Activated T-cell treated with anti-CD3 and anti-CD28 coated beads, Interleukin-2, amount 50 U/mL, for 24 hours (primary cell): ENCODE measurements at places on chromosomes 6 and 20.
A peak's percentile ranks its signal among the peaks of the same experiment; 100 is the strongest.

- DNase-seq, result no peak
- peaks cover 13% of the 10 kb centered on the region for H3K4me1 ChIP-seq
- no peak overlapping the region for H3K27ac ChIP-seq
- no peaks in the 10 kb centered on the region for H3K36me3 ChIP-seq
Measured at GRCh38 chr20:5481872-5482271, 165.1 kb upstream of the PROKR2 start.

DNA sequence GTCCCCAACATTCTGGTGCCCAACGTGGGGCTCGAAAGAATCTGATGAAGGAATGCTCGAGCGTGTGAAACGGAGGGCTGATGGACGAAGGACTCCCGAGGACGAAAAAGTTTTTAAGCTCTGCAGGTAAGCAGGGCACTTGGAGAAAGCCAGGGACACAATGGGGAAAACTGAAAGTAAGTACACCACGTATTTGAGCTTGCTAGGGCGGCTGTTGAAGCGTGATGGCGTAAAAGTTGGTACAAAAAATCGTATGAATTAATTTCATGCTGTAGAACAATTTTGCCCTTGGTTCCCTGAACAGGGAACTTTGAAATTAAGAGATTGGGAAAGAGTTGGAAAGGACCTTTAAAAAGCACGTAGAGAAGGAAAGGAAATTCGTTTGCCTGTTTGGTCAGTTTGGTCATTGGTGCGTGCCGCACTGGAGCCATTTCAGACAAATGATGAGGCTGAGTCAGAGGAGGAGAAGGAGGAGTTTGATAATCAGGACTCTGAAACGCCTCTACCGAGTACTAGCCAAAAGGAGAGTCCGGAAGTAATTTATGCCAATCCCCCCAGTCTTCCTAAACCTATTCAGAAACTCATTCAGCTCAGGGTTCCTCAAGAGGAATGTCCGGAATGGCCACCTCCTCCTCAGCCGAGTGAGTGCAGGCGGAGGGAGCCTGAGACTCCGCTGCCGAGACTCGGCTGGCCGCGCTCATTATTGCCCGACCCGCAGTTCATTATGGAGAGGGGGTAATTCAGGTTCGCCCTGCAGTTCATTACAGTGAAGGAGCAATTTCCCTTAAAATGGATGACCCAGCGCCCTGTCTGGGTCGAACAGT is 59.2 kb upstream of the PRSS16 start:
- peaks cover 2% of the 10 kb centered on the region for H3K36me3 ChIP-seq
- H3K27me3 ChIP-seq, result peaks cover 5% of the 10 kb centered on the region
- peak overlapping the region; percentile 87 for H3K4me3 ChIP-seq
- H3K27ac ChIP-seq, result peak overlapping the region; percentile 76

- no peaks in the 10 kb centered on the region for H3K27me3 ChIP-seq
- peak overlapping the region; percentile 93 for H3K27ac ChIP-seq
- H3K4me3 ChIP-seq, result no peak overlapping the region
- DNase-seq, result peak; percentile 30
- peaks cover 76% of the 10 kb centered on the region for H3K4me1 ChIP-seq
- H3K36me3 ChIP-seq, result peaks cover 30% of the 10 kb centered on the region
Measured at GRCh38 chr6:12047304-12047703, 35.2 kb downstream of the HIVEP1 start.

- DNase-seq, result no peak
- H3K27ac ChIP-seq, result no peak overlapping the region
Measured at GRCh38 chr6:44733868-44734267, 346.4 kb downstream of the CDC5L start.

DNA sequence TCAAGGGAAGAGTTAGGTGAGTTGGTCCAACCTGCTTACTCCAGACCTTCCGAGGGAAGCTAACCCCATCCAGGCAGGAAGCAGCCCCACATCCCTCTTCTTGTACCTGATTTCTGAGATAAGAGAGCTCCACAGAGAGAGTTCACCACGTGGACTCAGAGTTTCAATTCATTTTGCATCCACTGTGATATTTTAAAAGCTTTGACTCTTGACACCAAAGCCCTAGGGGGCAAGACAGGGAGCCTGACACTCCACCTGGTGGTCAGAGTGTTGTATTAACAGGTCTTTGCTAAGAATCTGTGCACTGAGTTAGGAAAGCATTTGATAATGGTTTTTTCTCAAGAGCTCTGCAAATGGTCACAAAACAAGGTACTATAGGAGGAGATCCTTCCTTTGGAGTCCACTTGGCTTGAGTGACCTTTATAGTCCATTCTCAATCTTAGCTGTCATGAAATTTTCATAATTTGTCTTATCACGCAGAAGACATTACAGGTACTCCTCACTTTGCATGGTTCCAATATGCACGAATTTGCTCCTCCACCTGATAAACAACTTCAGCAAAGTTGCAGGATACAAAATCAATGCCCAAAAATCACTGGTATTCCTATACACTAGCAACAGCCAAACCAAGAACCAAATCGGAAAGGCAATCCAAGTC is 56.2 kb upstream of the RIPOR2 start:
- H3K27ac ChIP-seq, result peak overlapping the region; percentile 90
- H3K36me3 ChIP-seq, result peaks cover 7% of the 10 kb centered on the region
- H3K27me3 ChIP-seq, result no peaks in the 10 kb centered on the region
- DNase-seq, result peak; percentile 68
- peak overlapping the region; percentile 26 for H3K4me3 ChIP-seq
- H3K4me1 ChIP-seq, result peaks cover 69% of the 10 kb centered on the region

DNA sequence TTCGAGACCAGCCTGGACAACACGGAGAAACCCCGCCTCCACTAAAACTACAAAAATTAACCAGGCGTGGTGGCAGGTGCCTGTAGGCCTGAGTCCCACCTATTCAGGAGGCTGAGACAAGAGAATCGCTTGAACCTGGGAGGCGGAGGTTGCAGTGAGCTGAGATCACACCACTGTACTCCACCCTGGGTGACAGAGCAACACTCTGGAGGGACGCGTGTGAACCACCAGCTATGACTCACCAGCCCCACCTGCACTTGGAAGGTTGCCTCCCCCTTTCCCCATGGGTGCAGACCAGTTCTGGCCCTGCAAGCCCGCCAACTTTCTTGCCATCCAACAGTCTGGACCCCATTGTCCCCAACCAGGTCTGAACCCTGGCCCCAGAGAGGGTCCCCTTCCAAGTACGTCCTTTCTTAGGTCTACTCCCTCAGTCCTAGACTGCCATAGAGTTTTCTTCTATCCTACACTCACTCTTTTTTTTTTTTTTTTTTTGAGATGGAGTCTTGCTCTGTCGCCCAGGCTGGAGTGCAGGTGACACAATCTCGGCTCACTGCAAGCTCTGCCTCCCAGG is 29.2 kb downstream of the ATP9A start:
- DNase-seq, result no peak
- H3K36me3 ChIP-seq, result no peaks in the 10 kb centered on the region
- no peaks in the 10 kb centered on the region for H3K27me3 ChIP-seq
- H3K4me3 ChIP-seq, result no peak overlapping the region
- no peaks in the 10 kb centered on the region for H3K4me1 ChIP-seq

DNA sequence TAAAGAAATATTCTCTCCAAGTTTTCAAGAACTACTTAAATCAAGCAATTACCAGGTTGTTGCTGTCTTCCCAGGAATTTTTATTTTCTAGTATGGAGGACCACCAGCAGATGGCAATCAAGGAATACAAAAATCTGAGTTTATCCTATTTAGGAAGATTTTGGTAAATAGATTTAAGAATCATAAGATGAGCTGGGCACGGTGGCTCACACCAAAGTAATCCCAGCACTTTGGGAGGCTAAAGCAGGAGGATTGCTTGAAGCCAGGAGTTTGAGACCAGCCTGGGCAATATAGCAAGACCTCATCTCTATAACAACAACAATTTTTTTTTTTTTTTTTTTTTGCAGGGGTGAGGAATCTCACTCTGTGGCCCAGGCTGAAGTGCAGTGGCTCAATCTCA is 19.3 kb upstream of the SEC63 start:
- H3K4me3 ChIP-seq, result no peak overlapping the region
- DNase-seq, result no peak
- no peaks in the 10 kb centered on the region for H3K27me3 ChIP-seq
- peaks cover 4% of the 10 kb centered on the region for H3K4me1 ChIP-seq
